ENCODE measurements at places on chromosomes 2 and 18. TPM values are rescaled to one million over a fixed set of nuclear protein-coding genes. Genes with fewer than 3 reads are reported as not detected.
A peak's percentile ranks its signal among the peaks of the same experiment; 100 is the strongest.

The RBFA gene
- 32.1 TPM for total RNA-seq

DNA sequence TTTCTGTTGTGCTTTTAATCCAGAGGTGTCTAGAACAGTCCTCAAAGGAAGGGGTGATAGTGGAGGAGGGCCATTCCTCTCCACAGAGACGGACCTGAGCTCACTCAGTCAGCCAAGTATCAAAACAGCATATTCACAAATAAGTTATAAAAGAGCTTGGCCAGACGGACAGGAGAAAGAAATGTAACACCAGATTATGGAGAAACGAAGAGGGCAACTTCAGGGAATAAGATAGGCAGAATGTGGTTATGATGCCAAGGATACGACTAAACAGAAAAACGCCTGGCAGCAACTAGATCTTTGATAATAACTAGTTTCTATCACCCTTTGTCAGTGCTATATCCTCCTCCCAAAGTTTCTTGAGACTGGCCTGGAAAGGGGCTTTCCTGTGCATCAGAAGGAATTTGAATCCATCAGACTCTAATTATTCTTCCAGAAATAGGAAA, 42.5 kb downstream of the MAP4K3 start:
- no peak for DNase-seq

The HOXD11 gene
- total RNA-seq = not detected

- no peak for DNase-seq
Measured at GRCh38 chr18:10417191-10417590, 37.2 kb upstream of the APCDD1 start.

DNA sequence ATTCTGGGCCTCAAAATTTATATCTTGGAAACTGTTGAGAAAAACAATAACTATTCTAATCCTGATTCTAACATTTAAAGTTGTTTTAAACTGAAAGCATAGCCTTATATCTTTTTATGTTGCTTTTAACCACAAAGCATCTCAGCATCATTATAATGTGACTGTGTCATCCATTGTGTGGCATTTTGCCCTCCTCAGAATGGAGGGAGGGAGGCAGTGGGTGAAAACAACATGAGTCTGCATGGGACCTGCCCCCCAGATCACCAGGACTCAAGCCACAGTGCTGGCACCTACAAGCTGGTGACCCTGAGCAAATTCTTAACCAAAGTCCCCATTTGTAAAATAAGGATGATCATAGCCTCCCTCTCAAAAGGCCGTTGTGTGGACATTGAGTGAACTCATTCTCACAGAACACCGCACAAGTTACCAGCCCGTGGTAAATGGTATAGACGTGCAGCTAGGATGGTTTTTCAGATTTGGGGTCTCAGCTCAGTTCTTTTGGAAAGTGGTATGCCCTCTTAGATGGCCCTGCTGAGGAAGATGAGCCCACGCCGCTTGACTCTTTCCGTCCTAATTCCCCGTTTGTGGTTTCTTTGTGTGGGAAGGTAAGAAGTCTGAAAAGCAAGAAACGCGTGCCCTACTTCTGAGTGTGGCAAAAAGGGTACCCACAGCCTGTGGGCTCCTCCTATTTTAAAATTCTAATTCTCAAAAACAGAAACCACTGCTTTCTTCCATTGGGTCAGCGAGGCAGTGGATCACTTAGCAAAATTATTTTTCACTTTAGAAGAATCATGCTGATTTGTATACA, 305.0 kb upstream of the ID2 start:
- no peak for DNase-seq

DNA sequence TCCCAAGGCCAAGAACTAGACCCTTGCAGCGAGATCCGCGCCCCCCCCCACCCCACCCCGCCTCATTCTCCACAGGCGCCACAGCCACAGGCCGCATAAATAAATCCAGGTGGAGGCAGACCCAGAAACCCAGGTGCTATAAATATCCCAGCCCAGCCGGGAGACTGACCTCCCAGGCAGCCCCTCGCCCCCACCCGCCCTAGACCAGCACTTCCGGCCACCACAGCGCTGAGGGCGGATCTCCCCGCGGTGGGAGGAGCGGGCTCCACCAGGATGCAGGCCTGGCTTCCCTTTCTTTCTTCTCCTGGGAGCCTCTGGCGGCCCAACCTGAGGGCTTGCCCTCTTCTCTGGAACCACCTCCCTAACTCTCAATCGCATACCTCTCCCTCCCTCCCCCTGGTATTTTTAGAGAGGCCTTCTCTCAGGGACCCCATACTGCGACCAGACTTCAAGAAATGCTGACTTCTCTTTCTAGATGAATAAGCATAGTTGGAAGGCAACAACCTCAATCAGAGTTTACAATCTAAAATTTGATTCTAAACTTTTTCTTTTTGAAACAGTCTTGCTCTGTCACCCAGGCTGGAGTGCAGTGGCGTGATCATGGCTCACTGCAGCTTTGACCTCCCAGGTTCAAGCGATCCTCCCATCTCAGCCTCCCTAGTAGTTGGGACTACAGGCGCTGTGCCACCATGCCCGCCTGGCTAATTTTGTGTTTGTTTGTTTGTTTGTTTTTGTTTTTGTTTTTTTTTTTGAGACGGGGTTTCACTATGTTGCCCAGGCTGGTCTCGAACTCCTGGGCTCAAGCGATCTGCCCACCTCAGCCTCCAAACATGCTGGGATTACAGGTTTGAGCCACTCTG, 55.0 kb downstream of the PKDCC start:
- DNase-seq = peak; percentile 96

GRCh38 chr2:161273038-161273760, 35.0 kb upstream of the PSMD14 start:
- no peak for DNase-seq

GRCh38 chr2:216404010-216404618, 8.2 kb upstream of the SMARCAL1 start:
- peak; percentile 56 for DNase-seq

GRCh38 chr2:219292616-219293015, 13.4 kb downstream of the DNAJB2 start:
- DNase-seq = no peak

DNA sequence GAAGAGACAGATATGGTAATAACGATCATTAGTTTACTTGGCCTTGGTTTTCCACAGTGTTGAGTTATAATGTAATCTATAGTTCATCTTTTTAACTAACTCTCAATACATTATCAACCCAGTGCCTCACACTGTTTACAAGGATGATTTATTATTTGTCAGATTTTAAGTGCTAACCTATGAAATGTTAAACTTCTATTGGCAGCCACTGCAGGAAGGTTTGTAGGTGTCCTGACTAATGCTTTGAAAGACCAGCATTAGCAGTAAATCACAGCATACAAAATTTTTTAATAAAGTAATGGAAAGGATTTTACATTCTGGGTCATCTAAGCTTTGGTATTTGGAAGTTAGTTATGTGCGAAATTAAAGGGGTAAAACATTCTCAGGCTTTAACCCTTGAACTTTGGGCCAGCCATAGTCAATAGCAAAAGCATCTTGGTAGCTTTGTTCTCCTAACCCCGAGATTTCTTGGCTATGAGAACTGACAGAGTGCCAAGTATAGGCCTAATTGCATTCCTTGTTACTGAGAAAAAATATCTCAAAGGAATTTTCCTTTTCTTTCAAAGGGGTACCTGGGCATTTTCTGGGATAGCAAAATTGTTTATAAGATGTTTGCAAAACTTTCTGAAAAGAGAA, 30.6 kb downstream of the SPATS2L start:
- no peak for DNase-seq

DNA sequence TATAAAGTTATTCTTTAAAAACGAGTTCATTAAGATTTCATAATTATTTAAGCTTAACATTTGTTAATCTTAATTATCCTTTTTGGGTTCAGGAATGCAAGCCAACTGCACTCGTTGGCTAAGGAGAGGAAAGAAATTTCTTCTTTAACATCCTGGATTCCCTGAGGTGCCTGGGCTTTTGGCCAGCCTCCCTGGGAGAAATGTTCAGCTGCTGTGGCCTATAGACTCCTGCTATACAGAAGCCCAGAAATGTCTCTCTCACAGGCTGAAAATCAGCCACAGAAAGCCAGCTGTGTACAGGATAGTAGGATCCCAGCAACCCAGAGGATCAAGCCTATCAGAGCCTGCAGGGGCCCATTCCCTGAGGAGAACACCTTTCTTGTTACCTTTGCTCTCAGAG, 430.3 kb downstream of the XIRP2 start:
- DNase-seq = no peak

The DCDC2C gene
- not detected for total RNA-seq

- DNase-seq = no peak
Measured at GRCh38 chr2:10340593-10340975, 37.9 kb downstream of the HPCAL1 start.

GRCh38 chr2:239152916-239153305, 247.9 kb downstream of the HDAC4 start:
- no peak for DNase-seq

The VSNL1 gene
- total RNA-seq = 78.4 TPM

GRCh38 chr18:4416976-4417375, 38.1 kb downstream of the DLGAP1 start:
- DNase-seq = no peak

The MC5R gene
- total RNA-seq = 0.27 TPM

DNA sequence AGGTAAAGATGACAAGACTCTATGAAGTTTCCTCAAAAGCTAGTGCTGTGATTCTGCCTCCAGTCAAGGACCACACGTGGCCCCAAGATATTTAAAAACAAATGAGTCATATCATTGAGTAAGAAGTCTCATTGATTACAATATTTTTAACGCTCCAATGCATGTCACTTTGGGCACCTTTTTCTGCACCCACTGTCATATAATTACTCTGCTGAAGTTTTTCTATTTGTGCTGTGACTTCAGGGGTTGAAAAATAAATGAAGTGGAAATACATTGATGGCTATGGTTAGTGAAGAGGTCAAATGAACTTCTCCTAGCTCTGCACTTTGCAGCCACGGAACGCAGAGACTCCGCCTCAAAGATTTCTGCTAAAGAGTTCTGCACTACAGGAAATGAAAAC, 344.3 kb upstream of the KYNU start:
- no peak for DNase-seq

Data from WTC11 (cell line).